ENCODE measurements at places on chromosomes 12 and 14.

GRCh38 chr12:12823300-12823699, 10.2 kb downstream of the DDX47 start:
- no peak for DNase-seq

DNA sequence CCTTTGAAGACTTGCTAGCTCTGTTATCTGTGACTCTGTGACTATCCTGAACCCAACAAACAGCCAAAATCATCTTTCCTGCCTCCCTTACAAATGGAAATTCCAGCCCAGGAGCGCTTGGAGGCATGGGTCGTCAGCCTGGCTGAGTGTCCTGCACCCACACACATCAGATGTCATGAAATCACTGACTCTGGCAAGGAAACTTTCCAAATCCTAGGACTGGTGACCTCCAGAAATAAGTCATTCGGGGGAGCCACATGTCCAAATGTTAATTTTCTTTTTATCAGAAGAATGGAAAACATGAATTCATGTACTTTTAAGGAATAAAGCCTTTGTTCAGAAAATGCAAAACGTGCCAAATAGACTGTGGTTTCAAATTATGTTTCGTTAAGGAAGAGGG, 96.3 kb upstream of the EVL start:
- DNase-seq = no peak

GRCh38 chr12:3809357-3810015, 56.6 kb upstream of the CRACR2A start:
- DNase-seq = no peak

GRCh38 chr12:102479099-102479885, 1.1 kb downstream of the IGF1 start:
- no peak for DNase-seq

DNA sequence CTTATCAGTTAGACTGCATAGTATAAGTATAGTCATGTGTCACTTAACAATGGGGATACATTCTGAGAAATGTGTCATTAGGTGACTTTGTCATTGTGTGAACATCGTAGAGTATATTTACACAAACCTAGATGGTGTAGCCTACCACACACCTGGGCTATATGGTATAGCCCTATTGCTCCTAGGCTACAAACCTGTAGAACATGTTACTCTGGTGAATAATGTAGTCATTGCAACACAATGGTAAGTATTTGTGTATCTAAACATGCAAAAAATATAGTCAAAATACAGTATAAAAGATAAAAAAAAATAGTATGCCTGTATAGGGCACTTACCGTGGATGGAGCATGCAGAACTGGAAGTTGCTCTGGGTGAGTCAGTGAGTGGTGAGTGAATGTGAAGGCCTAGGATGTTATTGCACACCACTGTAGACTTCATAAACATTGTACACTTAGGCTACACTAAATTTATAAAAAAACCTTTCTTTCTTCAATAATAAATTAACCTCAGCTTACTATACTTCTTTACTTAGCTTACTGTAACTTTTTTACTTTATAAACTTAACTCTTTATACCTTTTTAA, 40.3 kb upstream of the ANKS1B start:
- DNase-seq = no peak

- DNase-seq = no peak
Observed at GRCh38 chr14:72947366-72948160, 21.3 kb downstream of the DCAF4 start.

DNA sequence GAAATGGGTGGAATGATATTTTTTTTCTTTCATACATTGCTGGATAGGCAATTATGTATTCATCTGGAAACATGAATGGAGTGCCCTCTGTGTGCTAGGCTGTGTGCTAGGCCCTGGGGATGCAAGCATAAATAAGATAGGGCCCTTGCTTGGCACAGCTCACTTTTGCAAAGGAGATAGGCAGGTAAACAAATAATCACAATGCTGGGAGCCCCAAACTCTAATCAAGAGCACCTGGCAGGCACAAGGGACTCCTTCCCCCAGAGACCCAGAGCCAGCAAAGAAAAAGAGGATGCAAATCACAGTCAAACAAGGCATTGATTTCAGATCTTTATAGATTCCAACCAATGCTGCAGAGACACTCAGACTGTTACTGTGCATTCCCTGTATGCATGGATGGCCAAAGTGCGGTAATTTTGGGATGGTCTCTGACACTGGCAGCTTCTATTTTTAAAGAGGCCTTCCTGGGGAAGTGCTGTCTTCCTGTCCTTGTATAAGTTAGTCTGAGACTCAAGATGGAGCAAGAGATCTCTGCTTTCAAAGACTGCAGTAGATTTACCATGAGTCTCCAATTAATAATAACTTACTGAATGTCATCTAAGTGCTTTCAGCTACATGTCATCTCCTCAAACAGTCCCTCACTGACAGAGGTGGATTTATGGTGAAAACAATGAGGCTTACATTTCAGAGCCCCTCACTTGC, 45.1 kb upstream of the CPM start:
- DNase-seq = no peak

GRCh38 chr12:129520739-129521138, 383.1 kb downstream of the TMEM132D start:
- DNase-seq = no peak

- peak; percentile 77 for DNase-seq
Observed at GRCh38 chr12:48988030-48988649, 10.0 kb downstream of the WNT1 start.

GRCh38 chr12:7503686-7504415, at the start of gene CD163:
TSS of gene CD163 (minus strand) at chr12:7503777. CDS start at chr12:7503690, 87 bp downstream.
- peak; percentile 2 for DNase-seq

GRCh38 chr14:100592972-100593371, 5.8 kb upstream of the BEGAIN start:
- DNase-seq = no peak

- no peak for DNase-seq
Observed at GRCh38 chr14:61646366-61647116, 48.8 kb upstream of the HIF1A start.

GRCh38 chr12:49584591-49584990, 16.6 kb upstream of the MCRS1 start:
- DNase-seq = no peak

DNA sequence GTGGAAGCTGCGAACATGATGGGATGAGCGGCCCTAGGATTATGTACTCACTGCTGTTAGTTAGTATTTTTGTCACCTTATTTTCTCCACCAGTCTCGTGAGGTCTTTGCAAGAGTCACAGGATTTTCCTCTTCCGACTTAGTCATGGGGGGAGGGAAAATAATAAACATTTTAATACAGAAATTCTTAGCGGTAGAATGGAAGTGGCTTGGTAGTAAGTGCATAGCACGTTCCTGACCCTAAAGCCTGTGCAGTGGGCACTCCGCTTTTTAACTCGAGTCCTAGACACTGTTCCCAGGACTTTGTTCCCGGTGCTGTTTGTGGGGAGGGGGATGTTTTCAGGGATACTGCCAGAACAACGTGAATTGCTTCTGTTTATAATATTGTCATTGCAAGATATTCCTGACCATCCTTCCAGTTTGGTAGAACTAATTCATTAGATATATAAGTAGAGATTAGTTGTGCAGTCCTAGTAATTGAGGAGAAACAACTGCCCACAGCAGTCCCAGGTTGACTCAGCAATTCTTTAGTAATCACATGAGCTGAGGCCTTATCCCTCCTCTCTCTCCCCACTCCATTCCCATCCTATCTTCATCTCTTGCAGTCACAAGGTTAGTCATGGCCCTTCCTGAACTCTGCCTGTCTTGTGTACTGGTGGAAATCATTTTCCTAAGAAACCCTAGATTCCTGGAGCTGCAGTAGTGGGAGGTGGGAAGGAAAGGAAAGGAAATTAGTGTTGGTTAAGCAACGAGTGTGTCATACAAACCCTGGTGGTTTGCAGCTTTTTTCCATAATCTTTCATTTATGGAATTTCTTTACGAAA, 799 bp downstream of the SLC38A6 start:
- DNase-seq = no peak

- no peak for DNase-seq
Observed at GRCh38 chr12:85856966-85857365, 17.1 kb upstream of the NTS start.

- DNase-seq = no peak
Observed at GRCh38 chr12:93749515-93749914, 72.3 kb downstream of the CRADD start.

- DNase-seq = no peak
Observed at GRCh38 chr14:92755495-92755894, 7.1 kb upstream of the LGMN start.

DNA sequence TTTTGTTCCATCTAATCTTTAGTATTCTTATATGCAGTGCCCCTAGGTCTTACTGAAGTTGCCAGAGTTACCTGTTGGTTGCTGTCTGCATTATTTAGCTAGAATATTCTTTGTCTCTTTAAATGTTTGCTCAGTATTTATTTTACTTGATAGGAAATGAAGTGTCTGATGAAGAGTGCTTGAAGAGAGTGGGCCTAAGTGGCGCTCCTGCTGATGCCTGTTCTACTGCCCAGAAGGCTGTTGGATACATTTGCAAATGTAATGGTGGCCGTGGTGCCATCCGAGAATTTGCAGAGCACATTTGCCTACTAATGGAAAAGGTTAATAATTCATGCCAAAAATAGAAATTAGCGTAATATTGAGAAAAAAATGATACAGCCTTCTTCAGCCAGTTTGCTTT, 18.9 kb downstream of the CMAS start:
- no peak for DNase-seq

DNA sequence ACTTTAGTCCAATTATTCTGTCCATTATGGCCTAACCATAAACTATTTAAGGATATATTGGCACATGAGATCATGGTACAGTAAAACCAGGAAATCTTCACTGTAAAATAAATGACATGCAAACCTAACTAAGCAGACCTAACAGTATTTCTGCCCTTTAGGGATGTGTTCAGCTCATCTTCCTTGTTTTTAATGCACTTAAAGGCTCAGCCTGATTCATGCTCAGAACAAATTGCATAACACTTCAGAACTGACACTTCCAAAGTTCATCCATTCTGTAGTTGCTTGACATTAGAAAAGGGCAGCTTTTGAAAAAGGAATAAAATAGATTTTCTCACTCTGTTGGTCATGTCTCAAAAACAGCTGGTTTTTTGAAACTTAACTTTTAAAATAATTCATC, 708.5 kb downstream of the C12orf50 start:
- DNase-seq = no peak

DNA sequence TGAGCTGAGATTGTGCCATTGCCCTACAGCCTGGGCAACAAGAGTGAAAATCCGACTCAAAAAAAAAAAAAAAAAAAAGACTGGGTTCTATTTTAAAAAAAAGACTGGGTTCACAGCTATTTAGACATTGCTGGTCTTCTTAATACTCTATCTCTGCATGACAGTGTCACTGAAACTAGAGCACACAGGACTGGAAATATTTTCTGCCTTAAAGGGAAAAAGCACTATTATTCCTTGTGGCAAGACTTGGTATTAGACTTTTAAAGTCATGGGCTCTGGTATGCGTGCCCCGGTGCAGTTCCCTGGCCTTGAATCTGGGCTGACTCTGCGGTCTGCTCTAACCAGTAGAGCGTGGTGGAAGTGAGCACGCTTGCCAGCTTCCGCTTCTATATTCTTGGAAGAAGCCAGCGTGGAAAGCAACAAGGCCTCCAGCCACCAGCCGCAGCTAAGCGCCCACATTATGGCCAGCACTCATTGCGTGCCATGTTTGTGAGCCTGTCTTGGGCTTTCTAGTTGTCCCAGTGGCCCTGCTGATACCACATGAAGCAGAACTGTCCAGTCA, 31.3 kb downstream of the PRKAB1 start:
- no peak for DNase-seq

DNA sequence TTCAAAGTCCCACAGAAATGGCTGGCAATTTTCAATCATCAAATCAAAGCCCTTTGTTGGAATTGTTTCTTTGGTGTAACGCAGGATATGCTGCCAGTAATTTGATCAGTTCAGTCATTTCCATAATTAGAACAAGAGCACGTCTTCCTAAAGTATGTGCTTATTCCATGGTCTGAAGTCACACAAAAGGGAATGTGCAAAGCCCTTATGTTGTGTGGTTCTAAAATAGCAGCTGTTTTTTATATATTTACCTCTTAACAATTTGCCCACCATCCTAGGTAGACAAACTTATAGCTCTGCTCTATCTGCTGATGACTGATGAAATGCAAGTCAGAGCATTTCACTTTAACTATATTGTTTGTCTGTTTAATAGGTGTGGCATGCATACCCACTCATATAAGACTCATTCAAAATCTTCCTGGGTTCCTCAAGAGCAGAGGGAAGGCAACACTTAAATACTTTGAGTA, 176.1 kb upstream of the SLC38A2 start:
- DNase-seq = no peak

- no peak for DNase-seq
Observed at GRCh38 chr12:857611-858010, 91.9 kb downstream of the RAD52 start.

DNA sequence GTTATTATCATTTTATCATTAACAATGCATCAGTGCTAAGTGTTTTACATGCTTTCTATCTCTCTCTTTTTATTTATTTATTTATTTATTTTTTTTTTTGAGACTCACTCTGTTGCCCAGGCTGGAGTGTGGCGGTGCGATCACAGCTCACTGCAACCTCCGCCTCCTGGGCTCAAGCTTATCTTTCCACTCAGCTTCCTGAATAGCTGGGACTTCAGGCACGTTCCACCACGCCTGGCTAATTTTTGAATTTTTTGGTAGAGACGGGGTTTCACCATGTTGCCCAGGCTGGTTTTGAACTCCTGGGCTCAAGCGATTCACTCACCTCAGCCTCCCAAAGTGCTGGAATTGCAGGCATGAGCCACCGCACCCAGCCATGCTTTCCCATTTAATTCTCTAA, 3.9 kb upstream of the BTG1 start:
- no peak for DNase-seq

DNA sequence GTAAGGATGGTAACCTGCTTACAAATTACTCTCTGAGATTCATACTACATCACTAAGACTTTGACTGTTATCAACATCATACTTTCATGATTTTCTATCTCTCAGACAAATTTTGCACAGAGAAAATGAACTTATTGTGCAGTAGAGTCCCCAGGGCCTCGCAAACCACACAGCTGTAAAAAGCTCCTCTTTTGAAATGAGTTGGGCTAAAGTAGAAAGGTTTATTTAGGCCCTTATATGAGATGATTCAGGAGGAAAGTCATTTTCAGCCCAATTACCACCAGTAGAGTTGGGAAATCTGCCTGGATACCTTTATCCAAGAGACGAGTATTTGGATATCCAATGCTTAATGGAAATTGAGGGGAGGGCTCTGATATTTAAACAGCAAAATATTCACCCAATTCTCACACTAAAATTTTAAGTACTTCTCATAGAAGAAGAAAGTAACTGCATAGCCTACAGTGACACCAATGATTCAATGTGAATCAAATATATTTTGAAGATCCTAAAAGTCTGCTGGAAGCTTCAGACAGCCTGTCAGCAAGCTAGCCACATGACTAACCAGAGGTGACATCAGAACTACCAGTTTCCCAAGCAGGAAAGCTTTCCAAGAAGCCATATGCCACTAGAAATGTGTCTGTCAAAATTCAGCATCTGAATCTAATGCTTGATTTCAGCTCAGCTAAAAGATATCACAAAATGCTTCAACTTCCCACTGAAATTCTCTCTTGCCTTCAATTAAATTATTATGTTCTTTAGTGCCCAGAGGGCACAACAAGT, 190.1 kb upstream of the SYT1 start:
- no peak for DNase-seq

- no peak for DNase-seq
Observed at GRCh38 chr14:104968541-104969401, 9.4 kb downstream of the AHNAK2 start.

- DNase-seq = no peak
Observed at GRCh38 chr12:14991069-14991468, 18.2 kb downstream of the PDE6H start.

GRCh38 chr12:46385438-46385837, 12.9 kb upstream of the SLC38A2 start:
- no peak for DNase-seq
